Peyer's patch (tissue), 4 donors: ENCODE measurements at places on chromosomes 2 and 18.

DNA sequence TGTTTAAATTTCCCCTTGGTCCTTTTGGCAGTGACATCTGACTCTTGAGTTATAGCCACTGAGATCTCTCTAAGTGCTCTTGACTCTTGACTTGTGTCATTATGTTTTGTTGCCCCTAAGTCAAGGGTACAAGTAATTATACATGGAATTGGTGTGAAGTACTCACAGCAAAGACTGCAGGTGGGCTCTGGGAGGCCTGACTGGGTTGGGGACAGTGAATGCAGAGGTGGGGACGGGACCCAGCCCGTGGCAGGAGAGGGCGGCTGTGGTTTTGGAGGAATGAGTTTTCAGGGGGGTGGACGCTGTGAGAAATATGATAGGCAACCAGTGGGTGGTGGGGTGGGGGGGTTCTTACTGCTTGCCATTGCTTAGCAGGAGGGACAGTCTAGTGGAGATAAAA lies 97.8 kb downstream of the NCK2 start:
- no peak for DNase-seq

DNA sequence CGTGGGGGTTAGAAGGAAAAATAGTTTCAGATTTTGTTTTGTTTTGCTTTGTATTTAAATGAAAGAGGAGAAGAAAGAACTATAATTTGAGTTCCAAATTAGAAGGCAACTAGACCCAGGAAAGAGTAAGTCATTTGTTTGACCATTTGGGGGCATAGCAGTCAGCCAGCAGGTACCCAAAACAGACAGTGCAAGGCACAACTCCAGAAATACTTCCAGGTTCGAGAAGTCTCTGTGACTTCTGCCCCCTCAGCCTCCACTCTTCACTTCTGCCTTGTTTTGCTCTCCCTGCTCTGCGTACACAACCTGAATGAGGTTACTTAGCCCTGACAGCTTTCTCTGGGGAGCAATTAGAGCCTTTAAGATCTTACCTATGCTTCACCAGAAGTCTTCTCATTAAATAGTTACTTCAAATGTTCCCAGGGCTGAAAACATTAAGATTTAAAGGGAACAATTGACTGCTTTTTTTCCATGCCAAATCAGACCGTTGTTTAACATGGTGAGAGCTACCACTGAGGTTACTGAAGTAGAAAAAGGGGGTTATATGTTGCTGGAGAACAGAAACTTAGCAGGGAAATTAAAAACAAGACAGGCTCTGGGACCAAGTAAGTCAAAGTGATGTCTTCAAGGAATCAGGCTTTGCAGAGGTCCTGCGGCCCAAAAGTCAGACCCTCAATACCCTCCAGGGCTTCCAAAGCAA lies 216.9 kb downstream of the BCL11A start:
- no peak for DNase-seq

- DNase-seq: no peak
Measured at GRCh38 chr2:178109813-178110212, 2.4 kb upstream of the RBM45 start.

DNA sequence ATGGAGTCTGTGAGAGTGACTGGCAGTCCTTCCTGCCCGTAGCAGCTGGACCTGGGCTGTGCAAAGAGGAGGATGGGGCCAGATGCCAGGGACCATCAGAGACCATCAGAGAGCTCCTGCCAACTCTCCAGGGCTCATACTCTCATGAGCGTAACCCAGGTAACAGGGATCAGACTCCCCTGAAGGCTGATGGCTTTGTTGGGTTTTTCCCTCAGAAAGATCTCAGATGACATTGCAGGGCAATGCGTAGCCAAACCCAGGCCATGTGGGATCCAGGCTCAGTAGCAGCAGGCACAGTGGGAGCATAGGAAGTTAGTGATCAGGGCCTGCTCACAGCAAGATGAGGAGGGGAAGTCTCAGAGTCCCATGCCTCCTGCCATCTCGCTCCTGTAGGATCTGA lies 218.0 kb downstream of the LOXHD1 start:
- DNase-seq: no peak

DNA sequence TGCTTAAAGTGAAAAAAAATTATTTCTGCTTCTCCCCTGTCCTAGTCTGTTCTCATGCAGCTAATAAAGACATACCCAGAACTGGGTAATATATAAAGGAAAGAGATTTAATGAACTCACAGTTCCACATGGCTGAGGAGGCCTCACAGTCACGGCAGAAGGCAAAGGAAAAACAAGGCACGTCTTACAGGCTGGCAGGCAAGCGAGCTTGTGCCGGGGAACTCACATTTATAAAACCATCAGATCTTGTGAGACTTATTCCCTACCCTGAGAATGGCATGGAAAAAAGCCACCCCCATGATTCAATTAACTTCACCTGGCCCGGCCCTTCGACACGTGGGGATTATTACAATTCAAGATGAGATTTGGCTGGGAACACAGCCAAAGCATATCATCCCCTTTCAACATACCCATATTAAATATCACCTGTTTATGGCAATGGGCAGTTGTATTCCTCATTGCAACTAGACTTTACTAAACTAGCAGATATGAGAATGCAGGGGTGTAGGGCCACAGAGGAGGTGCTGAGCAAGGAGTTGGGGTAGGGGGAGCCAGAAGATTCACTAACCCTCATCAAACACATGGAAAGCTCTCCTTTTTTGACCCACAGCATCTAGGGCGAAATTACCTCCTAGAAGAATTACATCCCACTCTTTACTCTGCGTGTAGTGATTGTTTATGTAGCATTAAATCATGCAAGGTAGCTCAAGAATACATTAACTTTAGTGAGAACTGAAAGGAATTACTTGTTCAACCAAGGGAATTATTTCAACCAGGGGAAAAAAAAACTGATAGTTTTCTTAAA lies 183.3 kb upstream of the DOK6 start:
- DNase-seq: no peak
